H1 (cell line): ENCODE measurements at places on chromosomes 6 and 20. TPM values are rescaled to one million over a fixed set of nuclear protein-coding genes. Genes with fewer than 3 reads are reported as not detected.

DNA sequence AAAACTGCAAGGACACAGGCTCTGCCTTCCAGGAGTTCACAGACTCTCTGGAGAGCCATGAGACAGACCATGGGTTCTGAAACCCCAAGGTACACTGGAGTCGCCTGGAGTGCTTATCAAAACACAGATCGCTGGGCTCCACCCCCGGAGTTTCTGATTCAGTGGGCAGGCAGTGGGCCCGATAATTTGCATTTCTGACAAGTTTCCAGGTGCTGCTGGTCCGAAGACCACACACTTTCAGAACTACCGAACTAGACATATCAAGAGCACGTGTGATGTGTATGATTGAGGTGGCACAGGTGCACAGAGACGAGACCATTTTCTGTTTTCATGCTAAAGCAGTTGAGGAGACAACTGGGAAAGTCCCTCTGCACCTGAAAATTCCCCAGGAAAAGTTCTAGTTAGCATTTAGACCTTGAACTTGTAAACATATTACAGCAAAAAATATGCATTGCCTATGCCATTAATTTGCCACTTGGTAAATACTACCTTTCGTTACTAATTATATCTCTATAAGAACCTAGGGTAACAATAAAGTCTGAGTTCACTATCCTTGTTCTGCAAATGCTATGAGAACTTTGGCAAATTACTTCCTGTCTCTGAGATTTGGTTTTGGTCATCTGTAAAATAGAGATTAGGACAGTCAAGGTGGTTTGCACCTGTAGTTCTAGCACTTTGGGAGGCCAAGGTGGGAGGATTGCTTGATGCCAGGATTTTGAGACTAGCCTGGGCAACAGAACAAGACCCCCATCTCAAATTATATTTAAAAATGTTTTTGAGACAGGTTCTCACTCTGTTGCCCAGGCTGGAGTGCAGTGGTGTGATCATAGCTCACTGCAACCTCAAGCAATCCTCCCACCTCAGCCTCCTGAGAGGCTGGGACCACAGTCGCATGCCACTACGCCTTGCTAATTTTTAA is 14.3 kb upstream of the PIM1 start:
- peaks cover 1% of the 10 kb centered on the region; the same call in 1 of the 2 replicates for H3K4me1 ChIP-seq
- no peaks in the 10 kb centered on the region for H3K27me3 ChIP-seq
- no peak for DNase-seq
- no peak overlapping the region for H3K4me3 ChIP-seq
- H3K36me3 ChIP-seq: no peaks in the 10 kb centered on the region

MYH7B gene
- total RNA-seq: 0.30 and 0.69 TPM in 2 replicates

GRCh38 chr6:160965893-160966292 is 25.7 kb upstream of the MAP3K4 start:
- no peaks in the 10 kb centered on the region for H3K27me3 ChIP-seq
- H3K4me3 ChIP-seq: no peak overlapping the region
- no peak overlapping the region for H3K27ac ChIP-seq
- no peaks in the 10 kb centered on the region for H3K4me1 ChIP-seq
- H3K36me3 ChIP-seq: no peaks in the 10 kb centered on the region

- H3K36me3 ChIP-seq: no peaks in the 10 kb centered on the region
- H3K27ac ChIP-seq: no peak overlapping the region
- H3K27me3 ChIP-seq: no peaks in the 10 kb centered on the region
Measured at GRCh38 chr6:93242049-93242448, 177.3 kb downstream of the EPHA7 start.

MYLK4 gene
- total RNA-seq: 0.13 and 0.17 TPM in 2 replicates

HECA gene
- total RNA-seq: 8.9 and 9.2 TPM in 2 replicates

DNA sequence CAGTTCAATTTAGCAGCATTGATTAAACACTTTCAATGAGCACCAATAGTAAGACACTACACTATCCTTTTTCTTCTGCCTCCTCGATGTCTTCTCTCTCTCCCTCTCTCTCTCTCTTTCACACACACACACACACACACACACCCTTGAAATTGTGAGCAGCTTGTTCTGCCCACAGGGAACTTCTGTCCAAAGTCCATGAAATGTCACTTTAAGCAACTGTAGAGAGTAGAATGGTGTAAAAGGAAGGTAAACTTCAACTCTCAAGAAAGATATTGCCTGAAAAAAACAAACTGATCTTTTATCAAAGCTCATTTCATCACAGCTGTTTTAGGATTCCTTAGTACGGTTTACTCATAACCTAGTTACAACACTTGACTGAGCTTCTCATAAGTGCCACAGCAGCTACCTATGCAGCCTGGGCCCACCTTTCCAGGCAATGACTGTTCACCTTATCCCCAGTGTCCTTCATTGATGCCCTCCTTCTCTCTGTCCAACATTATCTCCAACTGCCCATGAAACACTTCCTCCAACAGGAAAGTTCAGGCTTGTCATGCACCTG is 107.0 kb downstream of the TNFRSF21 start:
- H3K4me3 ChIP-seq: no peak overlapping the region
- no peak for DNase-seq
- no peak overlapping the region for H3K27ac ChIP-seq
- no peaks in the 10 kb centered on the region for H3K4me1 ChIP-seq
- no peaks in the 10 kb centered on the region for H3K36me3 ChIP-seq

DEFB132 gene
- not detected in 2 replicates for total RNA-seq
